ENCODE measurements at places on chromosomes 16 and 17.

GRCh38 chr17:19357761-19358160 is 4.8 kb downstream of the B9D1 start:
- no peak for DNase-seq

- DNase-seq, result no peak
These were observed 580 bp downstream of the BCAR1 start for GRCh38 chr16:75250809-75251279.

DNA sequence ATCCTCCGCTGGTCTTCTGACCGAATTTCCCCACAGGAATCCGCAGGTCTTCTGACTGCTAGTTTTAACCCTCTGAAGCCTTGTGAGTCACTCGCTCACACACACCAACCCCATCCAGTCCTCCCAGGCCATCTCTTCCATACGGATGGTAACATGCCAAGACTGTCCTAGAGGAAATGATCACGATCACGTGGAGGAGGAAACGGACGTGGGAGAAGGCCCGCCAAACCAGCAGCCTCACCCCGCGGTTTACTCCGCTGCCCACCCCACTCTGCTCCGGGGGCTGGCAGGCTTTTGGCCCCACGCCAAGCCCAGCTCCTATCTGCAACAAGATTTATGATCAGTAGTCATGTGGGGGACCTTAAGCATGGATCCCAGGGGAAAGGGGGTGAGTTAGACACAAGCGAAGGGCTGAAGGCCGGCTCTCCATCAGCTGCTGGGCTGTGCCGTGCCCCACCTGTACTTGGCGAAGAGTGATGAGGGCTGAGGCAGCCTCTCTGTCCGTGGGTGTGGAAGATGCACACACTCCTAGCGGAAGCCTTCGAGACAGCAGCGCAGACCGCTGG is 1.5 kb upstream of the FAAP100 start:
- no peak for DNase-seq

- DNase-seq, result no peak
These were observed 26.0 kb downstream of the FCSK start for GRCh38 chr16:70480127-70481105.

- DNase-seq, result no peak
These were observed 77.6 kb downstream of the PLD6 start for GRCh38 chr17:17128476-17129075.

DNA sequence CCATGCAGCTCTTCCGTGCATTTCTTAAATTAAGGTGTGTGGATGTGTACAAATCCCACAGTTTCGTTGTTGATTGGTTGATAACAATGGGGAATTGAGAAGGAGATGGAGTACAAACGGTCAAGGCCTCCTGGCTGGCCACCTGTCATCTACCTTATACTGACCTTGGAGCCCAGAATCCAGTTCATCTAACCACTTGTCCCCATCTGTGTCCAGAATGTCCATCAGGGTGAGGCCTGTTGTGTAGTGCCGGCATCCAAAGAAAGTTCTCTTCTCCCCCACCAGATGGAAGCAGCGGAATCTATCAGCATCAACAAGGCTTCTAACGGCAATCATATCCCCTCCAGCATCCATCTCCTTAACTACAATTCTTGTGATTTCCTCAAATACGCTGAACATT is 1.5 kb downstream of the GSDMB start:
- DNase-seq, result no peak

- no peak for DNase-seq
These were observed 116.1 kb upstream of the MYOCD start for GRCh38 chr17:12549499-12550041.

- no peak for DNase-seq
These were observed 12.1 kb downstream of the MGAT5B start for GRCh38 chr17:76880268-76880667.

GRCh38 chr16:57985204-57986181 is 14.6 kb upstream of the CNGB1 start:
- DNase-seq, result no peak

GRCh38 chr16:27737513-27737912 is 187.6 kb downstream of the KATNIP start:
- no peak for DNase-seq

GRCh38 chr16:82331974-82332750 is 162.1 kb upstream of the MPHOSPH6 start:
- DNase-seq, result no peak

DNA sequence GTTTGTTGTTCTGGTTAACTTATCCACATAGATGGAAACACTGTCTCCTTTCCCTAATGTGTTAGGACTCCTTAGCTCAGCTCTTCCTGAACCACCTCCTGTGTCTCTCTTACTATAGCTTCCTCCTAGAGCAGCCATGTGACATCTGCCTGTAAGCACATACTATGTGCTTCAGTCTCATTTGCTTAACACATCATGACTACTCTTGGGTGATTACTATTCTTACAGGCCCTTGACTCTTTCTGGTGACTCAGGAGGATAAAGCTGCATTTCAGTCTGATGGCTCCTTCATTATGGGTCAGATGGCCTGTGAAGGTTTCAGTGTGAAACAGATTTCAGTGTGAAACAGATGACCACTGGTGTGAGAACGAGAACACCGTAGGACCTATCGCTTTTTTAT is 320 bp upstream of the KRTAP4-2 start:
- no peak for DNase-seq

DNA sequence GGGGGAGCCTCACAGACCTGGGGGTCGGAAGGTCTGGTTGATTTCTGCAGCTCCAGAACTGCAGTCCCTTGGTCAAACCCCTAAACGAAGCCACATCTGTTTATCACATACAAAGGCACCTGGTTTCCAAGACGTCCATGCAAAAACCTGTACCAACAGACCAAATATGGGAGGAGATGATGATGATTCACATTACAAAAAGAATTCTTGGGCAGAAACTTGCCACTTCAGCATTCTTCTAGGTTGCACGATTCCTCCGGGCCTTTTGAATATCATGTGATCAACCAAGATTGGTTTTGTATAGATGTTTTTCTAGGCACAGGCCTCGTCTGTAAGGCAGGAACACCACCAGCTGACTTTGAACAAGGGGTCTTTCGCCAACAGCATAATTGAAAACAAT is 466.3 kb downstream of the SOX9 start:
- DNase-seq, result no peak

GRCh38 chr16:69503244-69503643 is 62.5 kb upstream of the NFAT5 start:
- no peak for DNase-seq

DNA sequence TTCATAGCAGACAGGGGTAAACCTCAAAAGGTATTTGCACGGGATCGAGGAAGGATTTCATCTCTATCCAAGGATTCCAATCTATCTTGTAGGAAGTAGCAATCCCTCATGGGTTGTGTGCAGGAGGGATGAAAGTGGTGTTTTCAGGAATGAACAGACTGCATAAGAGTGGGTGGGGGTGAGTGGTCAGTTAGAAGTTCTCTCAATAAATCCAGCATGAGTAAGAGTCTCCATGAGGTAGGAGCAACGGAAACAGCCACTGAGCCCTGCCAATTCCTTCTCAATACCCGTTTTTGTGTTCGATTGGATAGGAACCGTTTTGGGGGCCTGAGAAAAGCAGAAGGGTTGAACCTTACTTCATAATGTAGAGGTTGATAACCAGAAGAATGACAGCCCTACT is 375.6 kb downstream of the SOX9 start:
- no peak for DNase-seq

GRCh38 chr17:81513372-81513752 is 763 bp upstream of the ACTG1 start:
- no peak for DNase-seq

GRCh38 chr17:57001541-57001940 is 23.6 kb downstream of the SCPEP1 start:
- DNase-seq, result no peak

- no peak for DNase-seq
These were observed 285.2 kb upstream of the ELAC2 start for GRCh38 chr17:13302983-13303382.

- DNase-seq, result no peak
These were observed 2.8 kb upstream of the MSI2 start for GRCh38 chr17:57253362-57254065.

DNA sequence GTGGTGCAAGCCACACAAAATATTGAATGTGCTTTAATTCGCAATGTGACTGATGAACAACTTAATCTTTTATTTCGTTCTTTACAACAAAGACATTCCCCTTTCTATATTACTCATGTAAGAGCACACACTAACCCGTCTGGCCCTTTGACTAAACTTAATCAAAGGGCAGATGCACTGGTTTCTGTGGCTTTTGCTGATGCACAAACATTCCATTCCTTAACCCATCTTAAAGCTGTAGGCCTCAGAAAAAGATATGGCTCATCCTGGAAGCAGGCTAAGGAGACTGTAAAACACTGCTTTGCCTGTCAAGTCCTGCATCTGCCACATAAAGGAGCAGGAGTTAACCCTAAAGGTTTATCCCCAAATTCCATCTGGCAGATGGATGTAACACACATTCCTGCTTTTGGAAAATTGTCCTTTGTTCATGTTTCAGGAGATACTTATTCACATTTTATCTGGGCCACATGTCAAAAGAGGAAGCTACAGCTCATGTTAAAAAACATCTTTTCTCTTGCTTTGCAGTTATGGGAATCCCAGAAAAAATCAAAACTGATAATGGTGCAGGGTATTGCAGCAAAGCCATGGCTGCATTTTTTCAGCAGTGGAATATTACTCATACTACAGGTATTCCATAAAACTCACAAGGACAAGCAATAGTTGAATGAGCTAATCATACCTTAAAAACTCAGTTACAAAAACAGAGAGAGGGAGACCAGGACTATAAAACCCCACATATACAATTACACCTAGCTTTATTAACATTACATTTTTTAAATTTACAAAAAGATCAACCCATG is 137.2 kb downstream of the AHSP start:
- DNase-seq, result no peak

- DNase-seq, result no peak
These were observed 30.8 kb upstream of the ATP2A3 start for GRCh38 chr17:3995067-3995466.

DNA sequence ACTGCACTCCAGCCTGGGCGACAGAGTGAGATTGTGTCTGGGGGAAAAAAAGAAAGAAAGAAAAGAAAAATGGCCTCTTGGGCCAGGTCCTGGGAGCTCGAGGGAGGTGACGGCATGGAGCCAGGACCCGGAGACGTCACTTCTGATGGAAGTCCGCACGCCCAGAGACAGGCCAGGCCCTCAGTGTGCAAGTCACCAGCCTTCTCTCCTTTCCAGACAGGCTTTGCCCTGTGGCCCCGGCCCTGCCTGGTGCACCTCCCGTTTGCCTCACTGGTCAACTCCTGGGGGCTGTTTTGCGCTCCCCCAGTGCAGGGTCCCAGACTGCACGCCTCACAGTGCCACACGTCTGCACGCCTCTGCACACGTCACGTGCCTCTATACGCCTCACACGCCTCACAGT is 44.1 kb downstream of the CBFA2T3 start:
- no peak for DNase-seq

DNA sequence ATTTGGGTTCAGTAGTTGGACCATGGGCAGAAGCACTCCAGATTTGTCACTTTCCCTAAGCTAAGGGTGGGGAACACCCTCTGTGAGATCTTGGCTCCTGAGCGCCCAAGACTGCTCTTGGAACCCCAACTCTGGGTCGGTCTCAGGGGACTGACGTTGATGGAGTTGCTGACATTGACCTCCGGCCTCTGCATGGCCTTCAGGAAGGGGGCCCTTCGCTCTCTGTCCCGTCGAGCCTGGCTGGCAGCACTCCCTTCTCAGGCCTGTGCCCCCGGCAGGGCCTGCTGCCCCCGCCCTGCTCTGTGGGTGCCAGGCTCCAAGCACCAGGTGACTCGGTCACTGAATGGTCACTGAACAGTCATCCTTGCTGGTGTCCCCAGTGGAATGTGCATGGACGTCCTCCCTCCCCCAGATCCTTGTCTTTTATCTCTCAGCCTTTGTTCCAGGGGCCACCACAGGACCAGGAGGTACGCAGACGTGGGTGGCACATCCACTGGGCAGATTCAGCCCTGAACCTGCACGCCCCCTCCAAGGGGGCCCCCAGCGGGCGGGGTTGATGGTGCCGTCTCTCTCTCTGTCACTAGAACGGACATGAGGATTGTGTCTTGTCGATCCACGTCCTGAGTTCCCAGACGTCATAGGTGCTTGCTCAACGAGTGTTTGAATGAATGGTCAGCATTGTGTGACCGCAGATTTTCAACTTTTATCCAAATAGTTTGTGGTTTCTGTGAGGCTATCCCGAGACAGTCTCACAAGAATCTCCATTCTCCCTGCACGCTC is 314.5 kb downstream of the SEC14L1 start:
- DNase-seq, result no peak

GRCh38 chr17:74864866-74865395 is 5.2 kb upstream of the GRIN2C start:
- peak; percentile 64 for DNase-seq

DNA sequence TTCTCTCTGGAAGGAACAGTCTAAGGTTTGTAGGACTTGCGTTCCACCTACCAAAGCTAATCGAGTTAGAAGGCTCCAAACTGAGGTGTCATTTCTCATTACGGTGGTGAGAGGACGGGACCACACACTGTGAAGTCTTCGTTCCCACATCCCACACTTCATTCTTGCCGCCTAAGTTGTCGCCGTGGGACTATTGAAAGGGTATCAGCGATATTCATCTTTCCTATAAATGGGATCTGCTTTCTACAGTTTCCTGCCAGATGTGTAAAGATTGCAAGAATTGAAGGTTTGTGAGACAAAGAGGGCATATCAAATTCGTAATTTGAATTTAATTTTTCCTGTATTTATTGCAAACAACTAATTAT is 608 bp upstream of the TRIM37 start:
- DNase-seq, result peak; percentile 13
